Femur (tissue), 1 donor: ENCODE measurements at places on chromosomes 3 and 15.

- peak; percentile 29 for DNase-seq
These were observed at the start of gene TMEM40 for GRCh38 chr3:12759097-12759679. TSS of gene TMEM40 (minus strand) at chr3:12759259. CDS start at chr3:12749832, 9,427 bp downstream.

DNA sequence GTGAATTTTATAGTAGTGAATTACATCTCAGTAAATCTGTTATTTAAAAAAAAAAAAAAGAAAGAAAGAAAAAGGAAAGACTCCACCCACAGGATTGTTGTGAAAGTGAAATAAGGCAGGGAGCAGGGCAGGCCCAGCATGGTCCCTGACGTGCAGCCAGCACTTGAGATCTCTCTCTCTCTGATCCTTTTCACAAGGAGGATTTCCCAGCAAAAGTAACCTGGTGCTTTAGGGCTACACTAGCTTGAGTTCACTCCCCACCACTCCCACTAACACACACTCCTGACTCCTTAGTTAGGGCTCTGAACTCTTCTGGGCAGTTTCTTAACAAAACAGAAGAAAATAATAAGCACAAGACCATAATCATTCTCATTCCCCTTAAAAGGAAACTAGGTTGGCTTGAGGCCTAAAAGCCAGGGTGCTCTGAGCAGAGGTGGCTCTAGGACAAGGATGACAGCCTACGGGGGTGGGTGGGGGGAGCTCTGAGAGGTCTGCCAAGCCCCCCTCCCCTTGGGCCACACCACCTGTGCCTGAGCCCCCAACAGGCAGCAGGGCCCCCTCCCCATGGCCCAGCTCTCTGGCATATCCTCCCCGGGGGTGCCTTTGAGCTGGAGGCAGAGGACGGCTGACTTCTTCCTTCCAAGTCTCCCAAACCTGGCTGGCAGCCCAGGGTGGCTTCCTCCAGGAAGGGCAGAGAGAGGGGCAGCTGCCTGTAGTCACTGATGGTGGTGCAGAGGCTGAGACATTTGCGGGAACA is 856 bp downstream of the TMEM40 start:
- DNase-seq: peak; percentile 59

GRCh38 chr3:61158667-61159066 is 92.6 kb downstream of the FHIT start:
- DNase-seq: no peak

GRCh38 chr3:183563536-183563874 is 8.0 kb upstream of the KLHL6 start:
- DNase-seq: no peak

- no peak for DNase-seq
These were observed 87.7 kb downstream of the VGLL4 start for GRCh38 chr3:11555881-11556633.

DNA sequence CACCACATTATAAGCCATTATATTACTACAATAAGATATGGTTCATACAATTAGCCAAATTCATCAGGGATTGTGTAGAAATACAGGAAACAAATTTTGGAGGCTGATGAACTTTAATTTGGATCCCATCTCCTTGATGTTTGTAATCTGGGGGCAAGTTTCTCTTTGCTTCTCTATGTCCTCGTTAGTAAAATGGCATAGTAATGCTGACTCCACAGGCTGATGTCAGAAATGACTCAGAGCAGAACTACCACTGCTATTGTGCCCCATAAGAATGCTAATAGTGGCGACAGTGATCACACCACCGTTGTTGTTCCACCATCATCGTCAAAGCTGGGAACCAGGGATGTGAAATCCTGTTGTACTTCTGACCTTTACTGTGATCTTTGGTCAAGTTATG is 722.3 kb upstream of the LMCD1 start:
- DNase-seq: no peak

DNA sequence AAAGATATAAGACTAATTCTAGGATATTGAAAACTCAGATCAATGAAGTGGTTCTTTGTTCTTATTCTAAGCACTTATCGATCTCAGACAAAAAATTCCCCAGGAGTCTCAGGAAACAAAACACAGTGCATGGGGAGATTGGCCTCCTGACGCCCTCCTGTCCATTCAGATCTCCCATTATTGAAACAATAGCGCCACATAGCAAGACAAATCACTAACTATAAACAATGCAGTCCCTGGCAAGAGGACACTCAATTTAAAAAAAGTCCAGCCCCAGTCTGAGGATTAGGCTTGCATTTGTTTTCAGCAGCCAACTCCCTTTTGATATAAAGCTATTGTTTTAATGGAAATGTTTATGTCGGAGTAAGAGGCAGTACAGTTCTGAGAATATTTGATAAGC is 528.2 kb downstream of the GABRG3 start:
- DNase-seq: no peak

DNA sequence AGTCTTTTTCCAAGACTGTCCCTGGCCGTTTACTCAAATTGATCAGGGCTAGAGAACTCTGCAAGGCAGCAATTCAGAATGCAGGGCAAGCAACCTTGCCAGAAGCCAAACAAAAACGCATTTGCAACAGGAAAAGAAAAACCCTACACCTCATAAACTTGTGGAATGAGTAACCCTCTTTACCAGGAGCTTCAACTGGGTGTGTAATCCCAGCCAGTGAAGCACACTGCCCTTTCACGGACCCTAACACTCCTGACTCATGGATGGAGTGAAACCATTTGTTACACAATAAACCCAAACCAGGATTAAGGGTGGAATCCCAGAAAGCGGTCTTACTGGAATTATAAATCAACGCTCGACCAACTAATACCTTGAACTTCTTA is 14.8 kb upstream of the LDHAL6B start:
- DNase-seq: no peak

GRCh38 chr3:20125897-20126296 is 60.1 kb downstream of the SGO1 start:
- peak; percentile 38 for DNase-seq

GRCh38 chr3:126755866-126756265 is 51.8 kb downstream of the CHCHD6 start:
- no peak for DNase-seq
